GM19239 (cell line): ENCODE measurements at places on chromosomes 5 and 9.

GRCh38 chr9:107938801-107939386 lies 449.3 kb upstream of the KLF4 start:
- no peak for DNase-seq

DNA sequence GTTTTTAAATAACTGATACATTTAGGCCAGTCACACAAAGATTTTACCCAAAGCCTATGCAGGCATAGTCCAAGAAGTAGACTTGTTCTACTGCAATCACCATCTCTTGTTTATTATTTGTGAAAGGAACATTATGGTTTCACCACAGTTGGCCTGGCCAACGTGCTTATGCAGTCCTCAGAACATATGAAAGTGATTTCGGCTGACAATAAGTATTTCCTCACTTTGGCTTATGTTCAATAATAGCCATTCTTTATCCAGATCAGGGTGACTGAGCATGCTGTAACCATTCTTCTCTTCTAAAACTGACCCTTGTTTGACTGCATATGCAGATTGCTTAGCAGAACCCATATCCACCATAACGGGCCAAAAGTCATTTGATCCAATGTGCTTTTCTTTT lies 76.6 kb upstream of the CCDC152 start:
- no peak for DNase-seq

- DNase-seq: no peak
Observed at GRCh38 chr9:124666642-124667041, 104.5 kb downstream of the NR6A1 start.

GRCh38 chr5:168818558-168818957 lies 239.4 kb upstream of the PANK3 start:
- no peak for DNase-seq

GRCh38 chr5:43140286-43140685 lies 19.6 kb downstream of the ZNF131 start:
- DNase-seq: no peak

DNA sequence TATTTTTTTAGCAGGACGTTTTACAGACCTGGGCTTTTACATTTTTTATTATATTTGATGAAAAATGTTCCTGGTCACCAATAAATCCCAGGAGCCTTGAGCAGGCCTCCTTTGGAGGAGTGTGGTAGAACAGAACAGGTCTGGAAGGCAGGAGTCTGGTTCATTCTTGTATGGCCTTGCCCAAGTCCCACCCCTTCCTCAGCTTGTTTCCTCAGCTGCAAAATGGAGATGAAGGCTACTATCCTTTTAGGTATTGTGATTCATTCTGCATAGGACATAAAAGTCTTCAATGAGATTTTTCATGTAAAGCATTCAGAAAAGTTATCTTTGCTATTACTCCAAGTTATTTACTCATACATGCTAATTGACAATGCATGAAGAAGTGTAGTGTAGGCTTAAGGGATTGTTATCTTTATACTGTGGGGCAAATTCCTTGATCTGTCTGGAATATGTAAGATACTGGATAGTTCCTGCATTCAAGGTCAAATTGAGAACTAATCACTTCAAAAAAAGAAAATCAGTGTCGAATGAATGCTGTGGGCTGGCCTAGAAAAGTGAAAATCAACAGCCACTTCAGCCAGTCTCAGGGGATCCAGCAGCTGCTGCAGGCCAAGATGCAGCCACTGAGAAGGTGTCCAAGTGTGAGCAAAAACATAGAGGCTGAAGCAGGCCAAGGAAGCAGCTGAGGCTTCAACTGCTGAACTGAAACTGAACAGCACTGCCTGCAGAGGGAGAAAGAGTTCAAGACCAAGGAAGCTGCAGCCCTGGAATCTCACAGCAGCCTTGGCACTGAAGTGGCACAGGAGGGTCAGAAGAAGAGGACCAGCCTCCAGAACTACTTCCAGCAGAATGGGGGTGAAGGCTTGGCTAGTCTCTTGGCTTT lies 15.5 kb upstream of the SLC36A3 start:
- peak; percentile 28 for DNase-seq

- peak; percentile 40 for DNase-seq
Observed at GRCh38 chr9:131799177-131799823, 59.4 kb upstream of the RAPGEF1 start.

GRCh38 chr5:159910843-159911229 lies 5.4 kb upstream of the ADRA1B start:
- no peak for DNase-seq
